ENCODE measurements at places on chromosomes 16 and 17.

GRCh38 chr17:57819285-57819684 lies 30.6 kb downstream of the MRPS23 start:
- DNase-seq: no peak

- DNase-seq: peak; percentile 32
These were observed 11.8 kb downstream of the SLC16A3 start for GRCh38 chr17:82240506-82241182.

DNA sequence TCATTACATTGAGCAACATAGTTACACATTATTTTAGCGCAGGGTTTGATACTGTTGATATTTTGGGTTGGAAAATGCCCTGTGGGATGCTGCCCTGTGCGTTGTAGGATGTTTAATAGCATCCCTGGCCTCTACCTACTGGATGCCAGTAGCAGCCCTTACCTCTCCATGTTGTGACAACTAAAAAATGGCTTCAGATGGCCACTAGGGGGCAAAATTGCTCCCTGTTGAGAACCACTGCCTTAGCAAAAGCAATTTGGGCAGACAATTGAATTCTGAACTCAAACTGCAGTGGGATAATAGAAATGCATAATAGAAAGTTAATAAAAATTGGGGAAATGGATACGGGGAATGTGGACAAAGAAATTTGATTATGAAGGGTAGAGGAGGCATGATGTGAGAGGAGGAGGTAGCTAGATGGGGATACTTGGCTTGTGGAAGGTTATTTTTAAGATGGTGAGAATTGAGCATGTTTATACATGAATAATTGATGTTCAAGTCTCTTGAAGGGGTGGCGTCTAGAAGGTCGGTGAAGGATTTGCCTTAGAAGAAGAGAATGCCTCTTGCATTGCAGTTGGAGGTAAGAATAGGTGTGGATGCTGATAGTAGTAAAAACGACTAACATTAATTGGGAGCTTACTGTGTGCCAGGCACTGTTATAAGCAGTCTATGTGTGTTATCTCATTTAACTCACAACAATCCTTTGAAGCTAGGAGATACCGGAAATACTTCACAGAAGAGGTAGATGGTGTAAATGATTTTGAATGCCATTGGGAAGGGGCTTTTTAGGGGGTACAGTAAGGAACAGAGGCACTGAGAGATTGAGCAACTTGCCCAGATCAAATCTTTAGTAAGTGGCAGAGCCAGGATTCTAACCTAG lies 19.0 kb downstream of the HEATR9 start:
- peak; percentile 72 for DNase-seq

DNA sequence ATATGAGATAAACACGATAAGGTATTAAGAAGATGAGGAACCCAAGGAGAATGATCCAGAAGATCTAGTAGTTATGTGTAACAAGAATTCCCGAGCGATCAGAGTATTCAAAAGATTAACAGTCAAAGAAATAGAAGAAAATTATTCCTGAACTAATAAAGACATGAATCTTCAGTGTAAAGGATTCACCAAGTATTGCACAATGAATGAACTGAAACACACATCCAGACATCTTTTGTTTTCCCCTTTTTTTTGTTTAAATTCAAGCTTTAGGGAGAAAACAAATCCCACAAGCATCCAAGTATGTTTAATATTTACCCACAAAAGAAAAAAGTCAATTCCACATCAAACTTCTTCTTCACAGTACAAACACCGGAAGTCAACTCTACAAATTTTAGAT lies 23.7 kb upstream of the MYOCD start:
- DNase-seq: no peak

DNA sequence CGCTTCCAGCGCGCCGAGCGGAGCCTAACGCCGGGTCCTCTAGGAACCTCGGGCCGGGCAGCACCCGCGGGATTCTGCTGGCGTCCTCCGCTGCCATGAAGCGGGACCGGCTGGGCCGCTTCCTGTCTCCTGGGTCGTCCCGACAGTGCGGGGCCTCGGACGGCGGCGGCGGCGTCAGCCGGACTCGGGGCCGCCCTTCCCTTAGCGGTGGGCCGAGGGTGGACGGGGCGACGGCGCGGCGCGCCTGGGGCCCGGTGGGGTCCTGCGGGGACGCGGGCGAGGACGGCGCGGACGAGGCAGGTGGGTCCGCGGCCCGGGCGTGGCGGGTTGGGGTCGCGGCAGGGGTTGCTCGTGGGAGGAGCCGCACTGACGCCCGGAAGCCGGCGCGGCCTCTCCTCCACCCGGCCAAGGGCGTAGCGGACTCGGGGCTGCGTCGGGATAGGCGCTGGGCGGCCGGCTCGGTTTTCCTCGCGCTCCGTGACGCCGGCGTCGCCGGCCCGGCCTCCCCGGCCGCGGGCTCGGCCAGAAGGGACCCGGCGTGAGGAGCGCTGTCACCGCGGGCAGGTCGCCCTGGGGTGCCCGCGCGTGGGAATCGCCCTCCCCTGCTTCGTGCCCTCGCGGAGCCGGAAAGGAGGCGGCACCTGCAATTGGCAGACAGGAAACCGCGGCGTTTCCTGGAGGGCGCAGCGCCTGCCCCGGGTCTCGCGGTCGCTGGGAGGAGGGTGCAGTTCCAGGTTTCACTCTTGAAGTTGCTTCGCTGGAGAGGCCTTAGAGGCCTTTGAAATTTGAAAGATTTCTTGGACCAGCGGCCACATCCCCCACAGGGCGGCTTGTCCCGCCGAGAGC lies 432 bp downstream of the ZNF276 start:
- peak; percentile 60 for DNase-seq

Data from EH (cell line).